ENCODE measurements at places on chromosomes 2 and 18.

DNA sequence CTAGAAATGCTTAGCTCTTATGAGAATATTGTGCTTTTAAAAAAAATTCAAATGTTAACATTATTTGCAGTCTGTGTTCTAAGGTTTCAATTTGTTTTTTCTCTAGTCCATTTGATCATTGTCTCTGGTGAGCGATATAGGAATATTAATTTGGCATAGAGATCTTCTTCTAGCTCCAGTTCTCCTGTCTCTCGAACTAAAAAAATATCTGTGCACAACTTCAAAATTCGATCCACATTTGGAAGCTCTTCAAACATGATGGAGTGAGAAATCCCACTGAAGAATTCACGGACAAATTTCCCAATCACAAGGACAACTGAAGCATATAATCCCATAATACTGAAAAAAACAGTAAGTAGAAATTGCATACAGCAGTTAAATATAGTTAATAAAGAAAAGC, 145.6 kb downstream of the NAPG start:
- no peak for DNase-seq

DNA sequence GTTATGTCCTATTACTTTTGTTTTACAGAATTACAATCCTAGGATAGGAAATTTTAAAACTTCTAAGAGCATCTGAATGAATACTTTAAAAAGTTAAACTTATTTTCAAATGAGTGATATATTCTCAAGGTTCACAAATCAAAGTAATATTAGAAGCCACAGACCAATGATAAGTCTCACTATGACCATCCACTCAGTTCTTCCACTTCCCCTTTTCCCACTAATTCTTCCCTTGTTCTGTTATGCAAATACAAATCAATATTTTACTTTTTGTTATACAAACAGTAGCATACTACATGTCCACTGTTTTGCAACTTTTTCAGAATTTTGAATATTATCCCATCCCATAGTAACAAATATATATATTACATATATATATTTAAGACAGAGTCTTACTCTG, 20.2 kb downstream of the USP37 start:
- no peak for DNase-seq

DNA sequence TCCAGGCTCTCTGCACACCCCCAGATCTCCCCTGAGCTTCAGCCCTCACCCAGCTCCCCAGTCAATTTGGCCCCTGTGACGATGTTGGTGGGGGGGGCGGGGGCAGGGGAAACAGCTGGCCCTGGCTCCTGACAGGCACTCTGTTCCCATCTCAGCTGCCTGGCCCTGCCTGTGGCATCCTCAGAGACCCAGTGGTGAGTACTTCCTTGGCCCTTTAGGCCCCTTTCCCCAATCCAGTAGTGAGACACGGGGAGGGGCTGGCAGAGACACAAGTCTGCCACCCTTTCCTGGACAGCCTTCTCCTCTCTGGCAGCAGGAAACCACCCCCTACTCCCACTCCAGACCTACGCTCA, 19.3 kb upstream of the C1QL2 start:
- no peak for DNase-seq

- no peak for DNase-seq
Measured at GRCh38 chr2:70505613-70506391, 47.8 kb downstream of the TGFA start.

- DNase-seq: no peak
Measured at GRCh38 chr2:100865816-100866460, 46.0 kb downstream of the NPAS2 start.

GRCh38 chr2:118091140-118091478, 2.8 kb downstream of the INSIG2 start:
- DNase-seq: no peak

DNA sequence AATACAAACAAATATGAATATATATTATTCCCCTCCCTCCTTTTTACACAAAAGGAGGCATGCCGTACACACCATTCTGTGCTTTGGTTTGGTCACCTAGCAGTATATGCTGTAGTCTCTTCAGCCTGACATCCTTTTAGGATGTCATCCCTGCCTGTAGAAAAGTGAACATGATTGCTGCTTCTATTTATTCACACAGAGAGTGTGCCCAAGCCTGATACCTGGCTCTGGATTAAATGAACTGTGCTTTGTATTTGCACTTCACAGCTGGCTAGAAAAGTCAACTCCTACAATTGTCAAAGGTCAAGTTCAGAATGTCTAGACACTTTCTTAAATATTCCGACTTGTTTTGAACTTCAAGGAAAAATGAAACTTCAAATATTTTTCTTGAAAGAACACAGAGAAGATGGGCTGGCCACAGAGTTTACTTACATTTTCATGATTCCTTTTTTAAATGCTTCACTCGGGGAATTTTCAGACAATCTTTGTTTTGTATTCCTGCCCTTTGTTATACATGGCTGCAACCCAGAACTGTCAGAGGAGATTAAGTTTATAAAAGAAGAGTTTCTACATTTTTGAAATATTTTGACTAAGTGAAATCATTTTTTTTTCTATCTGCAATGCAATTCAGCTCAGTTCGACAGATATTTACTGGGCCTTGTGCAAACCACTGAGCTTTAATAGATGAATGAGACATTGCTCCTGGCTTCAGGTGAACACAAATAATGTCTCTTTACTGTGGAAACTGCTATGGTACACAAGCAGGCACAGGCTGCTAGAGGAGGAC, 33.5 kb downstream of the DAPL1 start:
- DNase-seq: no peak

- DNase-seq: no peak
Measured at GRCh38 chr2:101004620-101005325, 2.7 kb downstream of the RPL31 start.

- no peak for DNase-seq
Measured at GRCh38 chr2:12796657-12797056, 79.9 kb downstream of the TRIB2 start.

- DNase-seq: no peak
Measured at GRCh38 chr2:158795195-158795924, at the start of gene DAPL1. Gene DAPL1 (plus strand): TSS chr2:158795317. CDS start chr2:158795373, 56 bp downstream.

- no peak for DNase-seq
Measured at GRCh38 chr2:237962432-237963084, 4.3 kb upstream of the UBE2F start.

DNA sequence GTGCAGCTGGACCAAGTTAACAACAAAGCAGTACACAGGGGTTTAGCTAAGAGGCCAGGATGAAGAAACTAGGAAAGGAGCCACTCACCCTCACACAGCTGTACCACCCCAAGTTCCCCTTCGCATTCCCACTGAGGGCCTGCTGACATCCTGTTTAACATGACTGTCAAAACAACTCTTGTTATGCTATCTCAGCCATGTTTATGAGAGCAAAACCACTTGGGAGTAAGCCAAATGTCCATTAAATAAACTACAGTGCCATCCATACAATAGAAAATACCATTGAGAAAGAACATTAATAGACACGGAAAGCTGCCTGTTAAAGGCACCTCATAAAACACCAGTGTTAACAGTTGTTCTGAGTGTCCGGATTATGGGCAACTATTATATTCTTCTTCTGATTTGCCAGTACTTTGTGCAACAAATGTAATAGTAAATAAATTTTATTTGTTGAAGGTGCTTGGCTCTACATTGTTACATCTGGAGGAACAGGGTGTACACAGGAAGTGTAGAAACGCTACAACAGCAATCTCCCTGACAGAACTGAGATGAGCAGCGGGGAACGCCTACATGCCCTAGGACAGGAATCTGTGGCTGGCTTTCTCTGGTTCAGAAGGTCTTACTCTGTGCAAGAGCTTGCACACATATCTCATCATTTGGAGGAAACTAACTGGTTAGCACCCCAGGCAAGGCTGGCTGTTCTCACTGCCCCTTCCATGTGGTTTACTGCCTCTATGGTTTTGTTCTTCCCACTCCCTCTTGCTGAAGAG, 85.6 kb downstream of the EHD3 start:
- no peak for DNase-seq

GRCh38 chr18:13597068-13597467, 129.3 kb downstream of the FAM210A start:
- no peak for DNase-seq

DNA sequence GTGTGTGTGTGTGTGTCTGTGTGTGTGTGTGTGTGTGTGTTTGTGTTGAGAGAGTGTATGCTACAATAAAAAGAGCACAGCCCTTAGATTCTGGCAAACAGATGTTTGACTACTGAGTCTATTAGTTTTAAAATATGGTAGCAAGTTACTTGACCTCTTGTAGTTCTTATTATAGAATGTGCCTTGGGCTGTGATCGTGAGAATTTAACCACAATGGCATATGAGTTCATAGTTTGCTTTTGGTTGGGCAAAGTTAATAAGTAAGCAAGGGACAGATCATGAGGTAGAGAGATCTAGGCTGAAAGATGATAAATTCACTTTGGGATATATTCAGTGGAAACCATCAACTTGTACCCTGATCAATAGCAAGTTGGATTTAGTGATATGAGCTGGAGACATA, 334.3 kb upstream of the VWC2L start:
- no peak for DNase-seq

- DNase-seq: no peak
Measured at GRCh38 chr2:84160453-84160852, 298.6 kb downstream of the SUCLG1 start.

DNA sequence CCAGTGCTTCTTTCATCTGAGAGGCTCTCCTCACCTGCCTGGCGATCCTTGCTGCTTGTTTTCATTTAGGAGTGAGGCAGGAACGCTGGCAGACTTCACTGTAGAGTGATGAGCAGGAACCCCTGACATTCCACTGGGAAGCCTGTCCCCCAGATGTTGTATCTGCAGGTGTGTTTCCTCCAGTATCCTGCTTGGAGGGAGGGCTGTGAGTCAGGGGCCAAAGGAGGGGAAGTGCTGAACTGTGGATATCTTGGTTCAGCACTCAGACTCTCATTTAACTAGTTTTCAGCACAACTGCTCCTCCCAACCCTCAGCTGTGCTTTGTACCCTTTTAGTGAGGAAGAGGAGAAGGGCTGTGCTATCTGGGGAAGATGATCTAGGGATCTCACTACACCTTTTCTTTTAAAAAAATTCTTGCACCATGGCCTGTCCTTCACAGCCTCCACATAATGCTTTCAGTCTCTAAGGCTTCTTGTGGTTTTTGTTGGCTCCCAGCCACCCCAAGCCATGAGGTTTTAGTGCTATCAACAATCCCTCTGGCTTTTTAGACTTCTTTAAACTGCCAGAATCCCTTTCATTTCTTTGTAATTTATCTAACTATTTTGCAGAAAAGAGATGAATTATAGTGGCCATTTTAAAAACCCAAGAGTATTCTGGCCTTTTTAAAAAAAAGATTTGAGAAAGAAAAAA, 11.2 kb downstream of the ANKAR start:
- no peak for DNase-seq

- no peak for DNase-seq
Measured at GRCh38 chr2:66574701-66575624, 140.0 kb downstream of the MEIS1 start.

DNA sequence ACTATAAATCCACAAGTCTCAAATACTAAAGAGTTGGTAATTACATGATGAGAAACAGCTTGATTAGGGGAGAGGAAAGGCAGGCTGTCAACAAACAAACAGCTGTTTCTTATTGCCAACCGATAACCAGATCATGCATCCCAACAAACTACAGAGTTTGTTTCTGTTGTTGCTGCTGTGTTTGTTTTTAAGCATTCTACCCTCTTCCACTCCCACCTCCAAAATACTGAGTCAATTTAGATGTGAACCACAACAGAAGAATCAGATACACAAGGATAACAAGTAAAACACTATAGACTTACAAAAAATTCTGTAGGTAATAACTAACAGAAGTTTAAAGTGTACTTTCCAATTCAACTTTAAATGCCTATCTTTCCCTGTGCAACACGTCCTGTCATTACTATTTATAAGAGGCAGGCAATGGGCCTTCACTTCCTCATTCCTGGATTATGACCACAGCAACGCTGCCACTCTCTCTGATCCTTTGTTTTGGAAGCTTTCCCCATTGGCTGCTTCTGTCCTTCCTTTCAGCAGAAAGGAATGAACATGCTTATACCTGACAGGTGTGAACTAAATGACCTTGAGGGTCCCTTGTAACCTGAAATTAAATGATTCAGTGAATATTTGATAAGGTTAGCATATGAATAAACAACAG, 152.0 kb downstream of the SRBD1 start:
- DNase-seq: no peak

GRCh38 chr18:21632393-21632792, 20.3 kb downstream of the SNRPD1 start:
- DNase-seq: no peak

DNA sequence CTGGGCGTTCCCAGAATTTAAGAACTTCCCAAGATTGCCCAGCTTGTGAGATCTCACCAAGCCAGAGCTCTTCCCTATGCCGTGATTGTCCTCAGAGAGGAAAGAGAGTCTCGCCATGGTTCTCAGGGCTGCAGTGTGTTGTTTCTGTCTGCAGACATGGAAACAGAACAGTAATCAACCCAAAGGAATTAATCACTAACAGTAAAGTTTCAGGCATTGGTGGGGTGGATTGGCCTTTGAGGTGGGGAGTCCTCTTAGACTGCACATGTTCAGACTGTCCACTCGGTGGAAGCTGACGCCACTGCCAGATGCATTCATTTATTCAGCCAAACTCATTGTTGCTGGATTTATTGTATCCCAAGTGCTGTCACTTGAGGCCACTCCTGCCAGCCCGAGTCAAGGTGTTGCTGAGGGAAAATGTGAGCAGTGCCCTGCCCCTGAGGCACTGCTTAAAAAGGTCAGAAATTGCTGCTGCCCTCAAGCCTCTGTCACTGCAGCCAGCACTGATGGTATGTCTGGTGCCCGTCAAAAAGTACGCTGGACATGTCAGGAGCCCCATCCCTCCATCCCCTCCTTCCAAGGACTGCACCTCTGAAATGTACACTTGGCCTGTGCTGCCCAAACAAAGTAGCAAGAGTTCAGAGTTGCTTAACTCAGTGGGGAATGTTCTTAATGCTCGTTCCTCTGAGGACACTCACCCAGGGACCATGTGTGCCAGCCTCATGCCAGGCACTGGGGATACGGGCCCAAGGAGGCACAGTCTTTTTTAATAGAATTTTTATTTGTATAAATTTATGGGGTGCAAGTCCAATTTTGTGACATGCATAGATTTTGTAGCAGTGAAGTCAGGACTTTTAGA, 201.0 kb downstream of the GLI2 start:
- no peak for DNase-seq

- no peak for DNase-seq
Measured at GRCh38 chr2:11762799-11763461, 16.5 kb downstream of the LPIN1 start.

- DNase-seq: no peak
Measured at GRCh38 chr2:66305718-66306117, 129.2 kb upstream of the MEIS1 start.

DNA sequence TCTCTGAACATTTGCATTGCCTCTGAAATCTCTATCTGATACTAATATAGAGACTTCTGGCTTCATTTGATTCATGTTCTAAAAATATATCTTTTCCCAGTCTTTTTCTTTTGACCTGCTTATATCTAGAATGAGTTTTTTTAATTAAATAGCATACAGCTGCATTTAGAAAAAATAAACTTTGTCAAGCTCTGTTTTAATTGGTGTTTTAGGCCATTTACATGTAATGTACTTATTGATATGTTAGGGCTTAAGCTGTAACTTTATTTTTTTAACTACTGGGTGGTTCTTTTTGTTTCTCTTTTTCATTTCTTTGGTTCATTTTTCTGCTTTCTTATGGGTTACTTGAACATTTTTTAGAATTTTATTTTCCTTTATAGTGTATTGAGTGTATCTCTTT, 54.9 kb downstream of the CCDC138 start:
- DNase-seq: no peak

Measured in cortex of kidney (tissue), 1 donor.